ENCODE measurements at places on chromosomes 7 and 10.

GRCh38 chr7:219581-220150, 27.3 kb downstream of the FAM20C start:
- DNase-seq: no peak

DNA sequence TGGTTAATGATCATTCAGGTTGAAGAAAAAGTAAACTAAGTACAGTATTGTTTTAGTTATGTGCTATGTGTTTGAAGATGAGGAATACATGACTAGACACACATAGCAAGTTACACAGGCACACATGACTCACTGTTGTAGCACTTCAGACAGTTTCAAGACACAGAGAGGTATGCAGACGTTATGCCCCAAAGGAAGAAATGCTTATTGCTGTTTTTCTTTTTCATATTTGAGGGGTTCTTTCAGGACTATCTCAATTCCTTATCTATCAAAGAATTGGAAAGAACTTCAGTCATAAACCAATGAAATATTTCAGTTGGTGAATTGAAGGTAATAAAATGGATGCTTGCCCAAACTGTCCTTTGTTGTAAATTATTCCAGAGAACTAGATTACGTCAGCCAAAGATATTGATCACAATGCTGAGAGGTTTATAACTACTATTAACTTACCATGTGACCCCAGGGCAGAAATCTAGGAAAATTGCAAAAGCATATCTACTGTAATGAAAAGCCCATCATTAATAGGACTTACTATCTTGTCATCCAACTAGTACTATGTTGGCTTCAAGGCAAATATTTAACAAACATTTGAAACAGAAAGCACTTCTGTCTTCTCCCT, 61.2 kb upstream of the CAPZA2 start:
- no peak for DNase-seq

- no peak for DNase-seq
These were observed 18.2 kb downstream of the PAXIP1 start for GRCh38 chr7:154984601-154985188.

- no peak for DNase-seq
These were observed 1.2 kb upstream of the IDI1 start for GRCh38 chr10:1050145-1050544.

DNA sequence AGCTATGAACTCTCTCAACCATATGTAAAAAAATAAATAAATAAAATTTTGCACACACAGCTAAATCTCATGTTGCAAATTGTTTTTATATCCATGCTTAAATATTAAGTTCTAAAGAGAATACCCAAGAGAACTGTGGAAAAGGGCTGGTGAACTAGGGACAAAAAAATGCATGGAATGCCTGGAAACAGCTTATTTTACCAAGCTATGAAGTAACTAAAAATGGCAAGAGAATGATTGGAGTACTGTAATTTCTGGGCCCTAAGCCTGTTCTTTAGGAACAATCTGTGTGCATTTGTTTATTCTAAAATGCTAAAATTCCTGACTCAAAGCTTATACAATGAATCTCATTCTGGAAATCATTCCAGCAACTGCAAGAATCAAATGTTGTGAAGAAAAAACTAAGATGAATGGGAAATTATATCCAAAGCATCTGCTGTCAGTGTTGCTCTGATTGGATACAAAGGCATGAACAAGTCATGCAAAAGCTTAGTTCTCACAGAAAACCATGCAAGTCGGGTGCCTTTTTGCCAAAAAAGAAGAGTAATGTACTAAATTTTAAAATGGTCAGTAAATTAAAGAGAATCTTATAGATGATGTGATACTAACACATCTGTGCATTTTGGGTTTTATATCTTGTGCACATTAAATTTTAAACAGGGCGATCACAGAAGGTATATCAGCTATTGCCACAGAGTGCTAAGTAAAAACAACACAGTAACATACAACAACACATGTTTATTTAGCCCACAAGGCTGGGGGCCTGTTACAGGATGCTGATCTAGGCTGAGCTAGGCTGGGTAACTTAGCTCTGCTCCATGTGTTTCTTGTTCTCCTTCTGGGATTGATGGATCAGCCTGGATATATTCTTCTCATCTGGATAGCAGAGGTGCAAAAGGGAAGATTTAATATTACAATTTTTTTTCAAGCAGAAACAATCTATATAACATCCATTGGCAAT, 453.5 kb upstream of the SEMA3A start:
- DNase-seq: no peak

- no peak for DNase-seq
These were observed 163.3 kb downstream of the GRID1 start for GRCh38 chr10:86203162-86203905.

- DNase-seq: no peak
These were observed 87.5 kb downstream of the FAM204A start for GRCh38 chr10:118254654-118255053.

DNA sequence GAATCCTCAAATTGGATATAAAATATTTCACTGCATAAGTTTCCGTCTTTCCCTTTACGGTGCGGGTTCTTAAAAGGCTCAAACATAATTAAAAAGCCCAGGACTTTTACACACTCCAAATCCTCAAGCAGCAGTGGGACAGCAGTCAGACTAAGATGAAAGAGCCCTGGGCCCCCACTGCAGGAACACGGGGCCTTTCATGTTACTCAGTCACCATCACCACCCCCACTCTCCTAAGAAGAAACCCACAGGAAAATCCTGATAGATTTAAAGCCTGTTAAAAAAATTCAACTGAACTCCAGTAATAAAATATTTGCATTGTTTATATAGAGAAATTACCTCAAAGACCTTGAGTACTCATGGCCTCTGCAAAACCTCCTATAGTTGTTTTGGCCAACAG, 74.0 kb upstream of the TRIL start:
- DNase-seq: no peak

Measured in stimulated activated CD4-positive, alpha-beta T cell treated with anti-CD3 and anti-CD28 coated beads, Interleukin-4, amount 100 ng/mL, for 4 hours (primary cell).